ENCODE measurements at places on chromosomes 5 and 9. TPM values are rescaled to one million over a fixed set of nuclear protein-coding genes. Genes with fewer than 3 reads are reported as not detected.

GRCh38 chr5:8396246-8396645 is 527.3 kb downstream of the MTRR start:
- DNase-seq, result no peak
- H3K27me3 ChIP-seq, result no peaks in the 10 kb centered on the region
- no peak overlapping the region for H3K4me3 ChIP-seq
- no peak overlapping the region for H3K27ac ChIP-seq
- H3K36me3 ChIP-seq, result no peaks in the 10 kb centered on the region

GRCh38 chr9:93108291-93109041 is 12.4 kb downstream of the CARD19 start:
- no peak overlapping the region for H3K27ac ChIP-seq
- no peaks in the 10 kb centered on the region for H3K27me3 ChIP-seq
- peaks cover 8% of the 10 kb centered on the region for H3K4me1 ChIP-seq
- no peak overlapping the region for H3K4me3 ChIP-seq

DNA sequence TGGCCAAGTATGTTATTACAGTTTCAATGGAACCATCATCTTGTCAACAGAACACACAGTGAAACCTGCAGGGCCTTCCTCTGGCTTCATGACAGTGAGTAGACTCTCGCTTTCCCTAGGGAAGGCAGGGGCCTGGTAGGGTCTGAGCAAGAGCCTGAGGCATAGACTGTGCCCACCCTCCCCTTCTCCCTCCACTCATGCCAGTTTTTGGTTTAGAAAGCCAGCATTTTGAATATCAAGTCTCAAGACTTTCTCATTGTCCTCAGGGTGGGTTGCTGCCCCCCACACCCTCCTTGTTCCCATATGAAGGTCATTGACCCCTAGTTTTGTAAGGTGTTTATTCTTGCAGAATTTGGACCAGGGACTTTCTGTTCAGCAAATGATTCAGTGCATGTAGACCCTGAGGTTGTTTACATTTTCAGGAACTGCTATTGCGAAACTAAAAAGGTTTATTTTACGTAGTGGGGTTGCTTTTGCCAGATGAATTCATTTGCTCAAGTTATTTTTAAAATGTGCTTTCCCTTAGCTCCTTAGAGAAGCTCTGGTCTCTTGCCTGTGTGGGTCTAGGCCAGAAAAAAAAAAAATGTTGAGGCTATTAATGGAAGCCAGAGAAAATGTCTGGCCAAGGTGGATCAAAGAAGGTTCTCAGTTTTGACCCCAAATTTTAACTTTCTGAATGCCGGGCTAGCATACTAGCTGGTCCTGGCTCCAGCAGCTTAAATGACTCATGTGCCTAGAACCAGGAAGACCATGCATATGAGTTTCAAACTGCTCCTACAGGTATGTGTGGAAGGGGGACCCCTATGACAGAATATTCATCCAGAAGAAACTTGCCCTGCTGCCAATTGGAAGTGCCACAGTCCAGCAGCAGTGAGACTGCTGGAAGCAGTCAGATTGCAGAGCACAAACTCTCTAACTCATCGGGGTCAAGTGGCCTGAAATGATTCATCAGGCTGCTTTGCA is 10.1 kb upstream of the MOB3B start:
- H3K27ac ChIP-seq, result no peak overlapping the region
- no peaks in the 10 kb centered on the region for H3K4me1 ChIP-seq
- H3K4me3 ChIP-seq, result no peak overlapping the region
- no peak for DNase-seq
- peaks cover 12% of the 10 kb centered on the region for H3K36me3 ChIP-seq
- H3K27me3 ChIP-seq, result no peaks in the 10 kb centered on the region

GRCh38 chr5:108028412-108028811 is 353.5 kb downstream of the FBXL17 start:
- peaks cover 2% of the 10 kb centered on the region for H3K27me3 ChIP-seq
- peaks cover 5% of the 10 kb centered on the region for H3K36me3 ChIP-seq
- H3K27ac ChIP-seq, result no peak overlapping the region
- no peak for DNase-seq

SPRY4 gene
- polyA plus RNA-seq, result not detected

GRCh38 chr5:139747583-139748504 is 47.8 kb upstream of the PSD2 start:
- peak overlapping the region; percentile 100 for H3K27ac ChIP-seq
- peaks cover 51% of the 10 kb centered on the region for H3K4me1 ChIP-seq
- peak; percentile 83 for DNase-seq
- H3K27me3 ChIP-seq, result peaks cover 19% of the 10 kb centered on the region
- H3K4me3 ChIP-seq, result peak overlapping the region; percentile 90

PCA3 gene
- polyA plus RNA-seq, result not detected

- H3K4me3 ChIP-seq, result no peak overlapping the region
- H3K36me3 ChIP-seq, result no peaks in the 10 kb centered on the region
- no peak overlapping the region for H3K27ac ChIP-seq
Measured at GRCh38 chr9:127545196-127546124, 66.6 kb upstream of the STXBP1 start.

GRCh38 chr5:172839669-172840431 is 5.8 kb downstream of the ERGIC1 start:
- no peak for DNase-seq
- peak overlapping the region; percentile 63 for H3K27ac ChIP-seq
- no peak overlapping the region for H3K4me3 ChIP-seq
- H3K36me3 ChIP-seq, result no peaks in the 10 kb centered on the region

PCDHB11 gene
- not detected for polyA plus RNA-seq

BHMT2 gene
- not detected for polyA plus RNA-seq

CSF2 gene
- 0.86 TPM for polyA plus RNA-seq

TXNDC8 gene
- not detected for polyA plus RNA-seq

DAB2IP gene
- not detected for polyA plus RNA-seq

DNA sequence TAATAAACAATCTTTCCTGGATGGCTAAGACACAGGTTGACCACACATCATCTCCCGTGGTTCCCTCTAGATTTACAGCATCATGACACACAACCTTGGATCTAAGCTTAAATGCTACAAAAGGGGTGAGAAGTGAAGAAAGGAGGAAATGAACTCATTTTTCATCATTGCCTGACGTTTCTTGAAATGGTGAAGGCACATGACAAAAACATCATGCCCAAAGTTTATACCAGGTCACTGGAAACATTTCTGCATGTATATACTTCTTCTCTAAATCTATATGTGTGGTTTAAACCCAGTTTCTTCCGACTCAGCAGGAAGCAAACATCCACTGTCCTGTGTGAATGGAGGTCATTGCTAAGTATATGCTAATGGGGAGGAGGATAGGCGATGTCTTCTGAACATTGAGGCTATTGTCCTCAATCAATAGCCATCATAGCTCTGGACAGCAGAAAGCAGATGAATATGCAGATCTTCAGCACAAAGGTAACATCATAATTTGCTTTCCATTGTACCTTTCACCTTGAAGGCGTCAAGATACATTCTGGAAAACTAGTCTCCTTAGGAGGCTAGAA is 137.4 kb downstream of the MED27 start:
- H3K27me3 ChIP-seq, result peaks cover 2% of the 10 kb centered on the region
- peaks cover 13% of the 10 kb centered on the region for H3K36me3 ChIP-seq
- DNase-seq, result no peak
- peaks cover 5% of the 10 kb centered on the region for H3K4me1 ChIP-seq
- H3K4me3 ChIP-seq, result no peak overlapping the region
- H3K27ac ChIP-seq, result no peak overlapping the region

GRCh38 chr5:102772273-102772672 is 17.2 kb downstream of the PAM start:
- no peaks in the 10 kb centered on the region for H3K36me3 ChIP-seq
- H3K4me3 ChIP-seq, result no peak overlapping the region
- H3K4me1 ChIP-seq, result peaks cover 23% of the 10 kb centered on the region
- H3K27me3 ChIP-seq, result no peaks in the 10 kb centered on the region
- no peak for DNase-seq

TOPORS gene
- polyA plus RNA-seq, result 13.9 TPM

DNA sequence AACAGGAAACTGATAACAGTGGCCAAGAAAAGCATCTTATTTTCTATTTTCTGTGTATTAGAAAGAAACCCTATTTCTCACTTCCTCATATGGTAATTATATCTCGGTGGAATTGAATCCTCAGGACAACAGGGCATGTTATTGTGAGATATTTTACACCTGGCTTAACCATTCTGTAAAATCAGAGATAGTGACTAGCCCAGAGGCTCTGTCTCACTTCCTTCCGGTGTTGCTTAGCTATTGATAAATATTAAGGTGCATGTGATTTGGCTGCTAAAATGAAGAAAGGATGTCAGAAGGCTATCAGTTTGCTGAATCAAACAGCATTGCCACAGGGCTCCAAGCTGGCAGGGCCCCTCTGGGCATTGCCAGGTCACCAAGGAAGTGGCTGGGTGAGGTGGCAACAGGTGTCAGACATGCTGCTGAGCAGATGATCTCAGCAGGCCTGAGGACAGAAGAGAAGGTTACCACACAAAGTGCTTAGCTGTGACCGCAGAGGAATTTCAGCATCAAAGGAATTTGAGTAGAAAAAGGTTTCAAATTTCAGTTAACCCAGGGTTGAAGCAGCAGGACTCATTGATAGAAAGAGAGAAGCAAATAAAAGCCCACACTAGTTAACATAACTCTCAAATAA is 330.7 kb downstream of the PDE4D start:
- peak; percentile 70 for DNase-seq
- peaks cover 6% of the 10 kb centered on the region for H3K27me3 ChIP-seq
- H3K4me3 ChIP-seq, result no peak overlapping the region
- H3K27ac ChIP-seq, result peak overlapping the region; percentile 57

- no peak overlapping the region for H3K4me3 ChIP-seq
- no peak for DNase-seq
- no peak overlapping the region for H3K27ac ChIP-seq
- H3K27me3 ChIP-seq, result peaks cover 5% of the 10 kb centered on the region
- H3K36me3 ChIP-seq, result no peaks in the 10 kb centered on the region
Measured at GRCh38 chr5:31944684-31945445, 229.3 kb downstream of the GOLPH3 start.

DNA sequence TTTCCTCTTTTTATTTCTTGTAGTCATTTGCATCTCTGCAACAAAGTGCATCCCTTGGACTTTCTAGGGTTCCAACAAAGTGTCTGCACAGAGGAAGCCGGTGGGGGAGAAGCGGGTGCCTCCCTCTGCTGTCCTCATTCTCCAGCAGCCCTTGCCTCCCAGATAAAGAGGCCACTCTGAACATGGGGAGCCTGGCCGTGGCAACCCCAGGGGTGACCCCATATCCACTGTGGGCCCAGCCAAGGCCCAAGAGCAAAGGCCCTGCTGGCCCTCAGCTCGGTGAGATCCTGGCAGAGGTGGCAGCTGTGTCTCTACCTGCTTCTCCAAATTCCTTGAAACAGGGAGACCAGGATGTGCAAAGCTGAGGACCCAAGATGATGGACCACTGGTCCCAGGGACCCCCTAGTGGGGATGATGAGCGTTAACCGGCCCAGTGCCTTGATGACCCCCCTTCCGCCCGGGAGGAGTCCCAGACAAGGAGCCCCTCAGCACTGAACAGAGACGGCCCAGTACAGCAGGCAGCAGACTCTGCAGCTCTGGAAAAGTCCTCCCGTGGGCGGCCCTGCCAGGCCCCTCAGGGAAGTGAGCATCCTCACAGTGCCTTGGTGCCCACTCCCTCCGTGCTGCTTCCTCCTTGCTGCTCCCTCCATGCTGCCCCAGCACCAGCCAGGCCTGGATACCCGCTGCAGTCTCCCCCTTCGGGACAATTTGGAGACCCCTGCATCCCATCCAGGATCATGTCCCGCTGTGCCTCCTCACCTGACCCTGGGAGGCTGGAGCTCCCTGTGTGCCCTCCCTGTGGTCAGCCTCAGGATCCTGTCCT is 62.5 kb downstream of the MRPL36 start:
- H3K36me3 ChIP-seq, result no peaks in the 10 kb centered on the region
- H3K27ac ChIP-seq, result no peak overlapping the region
- DNase-seq, result no peak
- H3K4me3 ChIP-seq, result no peak overlapping the region

DNA sequence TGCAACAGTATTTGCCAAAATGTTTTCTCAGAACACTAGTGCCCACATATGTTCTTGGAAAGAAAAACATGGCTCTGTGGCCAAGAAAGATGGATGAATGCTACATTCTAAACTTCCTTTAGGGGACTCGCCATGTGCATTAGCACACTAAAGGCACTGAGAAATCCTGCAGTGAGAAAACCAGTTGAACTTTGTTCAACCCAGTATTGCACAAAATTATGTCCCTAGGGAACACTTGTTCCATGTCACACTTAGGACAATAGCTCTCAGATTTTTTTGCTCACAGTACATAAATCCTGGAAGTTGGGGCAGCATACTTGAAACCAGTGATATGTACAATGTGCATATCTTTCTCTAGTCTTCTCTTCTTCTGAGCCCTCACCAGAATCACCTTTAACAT is 96.6 kb downstream of the ADRB2 start:
- peaks cover 4% of the 10 kb centered on the region for H3K4me1 ChIP-seq
- H3K4me3 ChIP-seq, result no peak overlapping the region
- no peak overlapping the region for H3K27ac ChIP-seq
- H3K27me3 ChIP-seq, result peaks cover 4% of the 10 kb centered on the region
- no peaks in the 10 kb centered on the region for H3K36me3 ChIP-seq
- DNase-seq, result no peak

DNA sequence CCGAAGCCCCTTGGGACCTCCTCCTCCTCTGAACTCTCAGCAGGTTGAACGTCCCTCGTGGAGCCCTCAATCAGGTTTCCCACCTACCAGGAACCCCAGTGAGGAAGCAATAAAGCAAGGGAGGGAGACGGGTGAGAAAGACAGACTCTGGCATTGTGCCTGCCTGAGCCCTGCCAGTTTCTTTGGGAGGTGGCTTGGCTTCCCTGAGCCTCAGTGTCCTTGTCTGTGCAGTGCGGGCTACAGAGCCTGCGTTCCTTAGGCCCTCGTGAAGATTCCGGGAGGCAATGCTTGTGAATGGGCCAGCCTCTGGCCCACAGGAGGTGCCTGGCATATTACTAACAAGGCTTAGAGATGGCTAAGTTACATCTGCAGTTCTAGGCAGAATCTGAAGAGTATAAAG is 11.9 kb downstream of the GTF3C5 start:
- no peak for DNase-seq
- no peak overlapping the region for H3K4me3 ChIP-seq
- H3K4me1 ChIP-seq, result peaks cover 9% of the 10 kb centered on the region
- H3K27ac ChIP-seq, result no peak overlapping the region
- peaks cover 2% of the 10 kb centered on the region for H3K27me3 ChIP-seq

- DNase-seq, result no peak
- peaks cover 4% of the 10 kb centered on the region for H3K27me3 ChIP-seq
- H3K36me3 ChIP-seq, result no peaks in the 10 kb centered on the region
- H3K4me3 ChIP-seq, result no peak overlapping the region
Measured at GRCh38 chr9:76984486-76984885, 35.0 kb upstream of the FOXB2 start.

GRCh38 chr9:73573235-73573634 is 421.6 kb downstream of the ANXA1 start:
- DNase-seq, result no peak
- peaks cover 3% of the 10 kb centered on the region for H3K27me3 ChIP-seq
- no peaks in the 10 kb centered on the region for H3K4me1 ChIP-seq
- H3K36me3 ChIP-seq, result no peaks in the 10 kb centered on the region
- no peak overlapping the region for H3K27ac ChIP-seq
- H3K4me3 ChIP-seq, result no peak overlapping the region

POU5F2 gene
- 0.25 TPM for polyA plus RNA-seq

DNA sequence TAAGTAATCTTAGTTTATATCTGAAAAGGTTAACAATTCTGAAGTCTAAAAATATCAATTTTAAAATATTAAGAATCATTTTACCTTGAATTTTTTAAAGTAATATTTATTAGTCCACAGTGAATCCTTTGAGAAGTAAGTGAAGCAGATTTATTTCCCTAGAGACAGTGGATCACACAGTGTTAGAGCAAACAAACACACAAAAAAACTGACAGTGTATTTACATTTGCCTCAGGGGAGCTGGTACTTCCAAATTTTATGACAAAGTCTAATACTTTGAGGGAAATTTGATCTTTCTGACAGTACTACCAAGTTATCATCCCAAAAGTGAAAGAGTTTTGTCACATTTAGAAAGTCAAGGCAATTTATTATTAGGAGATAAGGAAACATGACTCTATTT is 1750.6 kb upstream of the CDH9 start:
- no peaks in the 10 kb centered on the region for H3K4me1 ChIP-seq
- H3K27me3 ChIP-seq, result no peaks in the 10 kb centered on the region
- DNase-seq, result no peak
- H3K36me3 ChIP-seq, result no peaks in the 10 kb centered on the region
- no peak overlapping the region for H3K4me3 ChIP-seq
